ENCODE measurements at places on chromosomes 7 and 10.
A peak's percentile ranks its signal among the peaks of the same experiment; 100 is the strongest.

DNA sequence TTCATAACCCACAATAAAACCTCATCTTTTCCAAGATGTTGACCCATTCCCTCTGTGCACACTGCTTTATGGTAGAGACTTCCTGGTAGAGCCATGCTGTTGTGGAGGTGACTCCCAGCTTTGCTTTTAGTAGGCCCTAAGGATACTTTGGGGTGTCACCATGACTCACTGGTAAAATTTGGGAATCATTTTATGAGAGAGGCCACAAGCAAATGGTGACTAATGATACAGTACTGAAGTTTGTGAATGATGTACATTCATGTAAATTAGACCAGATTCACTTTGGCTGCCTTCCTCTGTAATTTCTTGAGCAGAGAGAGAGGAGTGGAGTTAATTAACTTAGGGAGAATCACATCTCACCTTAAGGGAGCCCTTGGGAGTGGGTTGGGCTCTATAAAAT lies 686.5 kb downstream of the LRMDA start:
- DNase-seq: no peak

GRCh38 chr7:49644396-49645166 lies 128.9 kb upstream of the VWC2 start:
- DNase-seq: no peak

DNA sequence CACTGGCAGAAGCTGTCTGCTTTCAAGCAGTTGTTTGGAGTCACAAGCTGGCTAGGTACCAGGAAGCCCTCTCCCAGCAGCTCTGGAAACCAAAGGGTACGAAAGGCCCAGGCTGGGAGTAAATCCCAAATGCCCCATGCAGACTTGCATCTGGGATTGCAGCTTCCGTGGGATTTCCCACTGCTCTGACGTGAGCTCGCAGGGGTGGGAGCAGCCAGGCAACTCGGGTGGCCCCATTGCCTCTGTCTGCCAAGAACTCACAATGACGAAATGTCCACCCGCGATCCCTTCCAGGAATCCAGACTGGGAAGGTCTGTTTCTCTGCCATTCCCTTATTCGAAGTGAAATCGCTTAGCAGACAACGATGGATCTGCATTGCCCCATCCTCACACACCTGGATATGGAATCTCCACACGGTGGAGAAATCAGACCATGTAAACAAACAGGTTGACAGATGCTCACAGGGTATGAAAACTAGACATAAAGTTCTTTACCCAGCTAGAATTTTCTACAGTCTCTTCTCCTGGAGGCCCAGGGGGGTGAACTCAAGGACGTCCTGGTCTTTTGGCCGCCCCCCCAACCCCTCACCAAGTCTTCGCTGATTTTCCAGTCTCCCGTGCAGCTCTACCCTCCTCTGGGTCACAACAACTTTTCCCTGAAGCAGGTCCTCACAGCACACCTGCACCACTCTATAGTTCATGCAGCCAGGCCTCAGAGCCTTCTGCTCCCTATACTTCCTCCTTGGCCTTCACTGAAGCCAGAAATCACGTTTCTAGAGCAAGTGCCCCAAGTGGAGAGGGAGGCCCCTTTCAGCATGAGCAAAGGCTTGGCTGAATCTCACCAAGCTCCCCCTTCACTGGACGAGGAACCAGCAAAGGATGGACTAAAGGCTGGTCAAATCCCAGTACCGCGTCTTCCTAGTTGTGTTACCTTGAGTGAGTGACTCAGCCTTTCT lies 20.0 kb downstream of the SH3PXD2A start:
- no peak for DNase-seq

DNA sequence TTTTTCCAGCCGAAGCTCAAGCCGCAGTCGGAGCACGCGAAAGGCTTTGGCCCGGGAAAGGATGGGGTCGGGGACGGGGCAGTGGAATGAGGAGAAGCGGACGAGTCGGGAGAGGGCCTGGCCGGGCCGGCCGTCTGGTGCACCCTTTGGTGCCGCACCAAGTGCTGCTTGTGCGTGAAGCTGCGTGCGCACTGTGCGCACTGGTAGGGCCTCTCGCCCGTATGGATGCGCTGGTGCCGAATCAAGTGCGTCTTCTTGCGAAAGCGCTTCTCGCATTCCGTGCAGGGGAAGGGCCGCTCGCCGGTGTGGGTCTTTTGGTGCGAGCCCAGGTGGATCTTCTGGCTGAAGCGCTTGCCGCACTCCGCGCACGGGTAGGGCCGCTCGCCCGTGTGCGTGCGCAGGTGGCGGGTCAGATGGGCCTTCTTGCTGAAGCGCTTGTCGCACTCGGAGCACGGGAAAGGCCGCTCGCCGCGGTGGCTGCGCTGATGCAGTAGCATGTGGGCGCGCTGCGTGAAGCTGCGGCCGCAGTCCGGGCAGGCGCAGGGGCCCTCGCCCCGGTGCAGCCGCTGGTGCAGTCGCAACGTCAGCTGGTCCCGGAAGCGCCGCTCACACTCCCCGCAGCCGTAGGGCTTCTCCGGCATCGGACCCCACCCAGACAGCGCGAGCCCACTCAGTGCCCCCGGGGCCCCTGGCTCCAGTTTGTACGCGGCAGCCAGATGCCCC lies 7.8 kb downstream of the ZNF467 start:
- peak; percentile 61 for DNase-seq

GRCh38 chr10:48604991-48605508 lies at the start of gene ARHGAP22:
ARHGAP22 (minus strand) TSS chr10:48605073; CDS start chr10:48604796, 277 bp downstream.
- peak; percentile 60 for DNase-seq

GRCh38 chr10:97898429-97898828 lies 48.8 kb downstream of the GOLGA7B start:
- no peak for DNase-seq

GRCh38 chr7:17126413-17127268 lies 171.8 kb upstream of the AHR start:
- DNase-seq: no peak

- no peak for DNase-seq
Measured at GRCh38 chr10:78568620-78569019, 500.1 kb upstream of the ZMIZ1 start.

GRCh38 chr10:47020471-47020870 lies 109.2 kb downstream of the PTPN20 start:
- DNase-seq: peak; percentile 24

- DNase-seq: no peak
Measured at GRCh38 chr10:19579761-19580545, 236.3 kb upstream of the PLXDC2 start.

- DNase-seq: peak; percentile 57
Measured at GRCh38 chr7:152336754-152337368, 98.9 kb downstream of the KMT2C start.

DNA sequence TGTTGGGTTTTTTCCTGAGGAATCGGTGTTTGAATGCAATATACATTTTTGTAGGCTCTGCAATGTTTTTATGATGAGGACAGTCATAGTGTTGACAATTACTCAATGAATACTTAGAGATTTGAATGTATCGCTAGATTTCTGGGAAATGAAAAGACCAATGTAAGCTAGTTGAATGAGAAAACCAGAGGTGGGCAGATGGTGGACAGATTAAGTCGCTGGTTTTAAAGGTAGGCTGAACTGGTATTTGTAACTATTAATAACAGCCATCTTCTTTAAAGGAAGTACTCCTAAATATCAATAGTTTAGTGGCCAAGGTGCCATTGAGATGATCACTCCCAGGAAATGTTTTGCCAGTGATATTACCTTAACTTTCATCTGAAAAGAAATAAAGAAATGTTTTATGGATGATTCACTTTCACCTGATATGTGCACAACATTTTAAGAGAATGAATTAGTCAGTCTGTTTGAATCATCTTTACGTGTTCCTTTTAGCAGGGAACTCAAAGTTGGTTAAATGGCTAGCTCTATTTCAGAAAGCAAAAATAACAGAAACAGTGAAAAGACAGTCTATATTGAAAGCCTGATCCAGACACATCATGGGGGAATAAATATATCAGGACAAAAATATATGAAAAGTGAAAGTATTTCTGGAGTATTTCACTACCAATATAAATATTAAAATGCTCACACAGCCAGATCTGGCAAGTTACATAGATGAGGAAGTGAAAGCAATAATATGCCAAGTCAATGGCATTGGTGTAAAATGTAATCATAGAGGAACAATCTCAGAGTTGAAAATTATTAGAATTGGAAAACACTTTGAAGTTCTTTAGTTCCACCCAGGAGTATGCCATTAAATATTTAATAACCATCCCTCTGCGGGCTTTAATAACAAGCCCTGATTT lies 20.7 kb downstream of the MET start:
- DNase-seq: no peak

DNA sequence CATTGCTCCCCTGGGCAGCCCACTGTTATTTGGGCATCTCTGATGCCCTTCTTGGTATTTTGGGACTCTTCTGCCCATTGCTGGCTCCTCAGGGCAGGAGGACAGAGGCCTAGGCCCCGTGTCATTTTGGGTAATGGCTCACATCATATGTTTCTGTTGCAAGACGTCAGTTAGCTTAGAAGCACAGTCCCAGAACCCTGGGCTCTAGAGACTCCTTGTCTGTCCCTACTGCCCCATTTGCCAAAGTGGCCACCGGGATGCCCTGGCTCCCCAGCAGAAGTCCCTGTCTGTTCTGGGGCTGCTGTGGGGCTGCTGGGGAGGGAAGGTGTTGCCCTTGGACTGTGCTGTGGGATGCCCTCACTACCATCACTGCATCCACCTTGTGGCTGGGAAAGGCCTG lies 48.8 kb downstream of the ADCYAP1R1 start:
- DNase-seq: no peak

- peak; percentile 48 for DNase-seq
Measured at GRCh38 chr7:1611708-1612241, 41.9 kb upstream of the PSMG3 start.

DNA sequence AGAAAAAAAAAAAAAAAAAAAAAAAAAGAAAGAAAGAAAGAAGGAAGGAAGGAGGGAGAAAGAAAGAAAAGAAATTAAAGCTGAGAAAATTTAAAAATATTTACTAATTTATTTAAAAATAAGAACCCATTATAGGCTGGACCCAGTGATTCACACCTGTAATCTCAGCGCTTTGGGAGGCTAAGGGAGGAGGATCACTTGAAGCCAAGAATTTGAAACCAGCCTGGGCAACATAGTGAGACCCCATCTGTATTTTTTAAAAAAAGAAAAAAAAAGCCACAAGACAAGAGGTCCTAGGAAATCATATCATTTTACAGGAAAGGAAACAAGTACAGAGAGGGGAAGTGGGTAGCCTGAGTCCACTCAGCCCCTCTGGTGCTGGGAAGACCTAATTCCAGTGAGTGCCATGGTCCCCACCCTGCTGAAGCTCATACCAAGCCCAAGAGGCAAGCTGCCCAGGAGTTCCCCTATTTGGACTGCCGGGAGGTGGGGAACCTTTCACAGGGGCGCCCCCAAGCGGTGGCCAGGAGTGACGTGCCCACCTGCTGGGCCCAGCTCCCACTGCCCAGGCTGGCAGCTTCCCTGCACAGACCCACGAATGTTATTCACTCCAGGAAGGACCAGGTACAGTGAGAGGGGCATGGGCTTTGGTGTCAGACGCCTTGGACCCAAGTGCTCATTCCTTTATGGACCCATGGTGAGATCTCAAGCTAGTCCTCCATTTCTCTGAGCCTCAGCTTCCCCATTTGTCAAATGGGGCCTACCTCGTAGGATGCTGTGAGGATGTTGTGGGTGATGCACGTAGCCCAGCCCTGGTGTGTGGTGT lies 133.6 kb downstream of the ZMIZ1 start:
- DNase-seq: peak; percentile 66

- no peak for DNase-seq
Measured at GRCh38 chr10:31940839-31941653, 12.4 kb upstream of the ARHGAP12 start.

- DNase-seq: no peak
Measured at GRCh38 chr7:76236224-76236623, 34.5 kb downstream of the SRRM3 start.

DNA sequence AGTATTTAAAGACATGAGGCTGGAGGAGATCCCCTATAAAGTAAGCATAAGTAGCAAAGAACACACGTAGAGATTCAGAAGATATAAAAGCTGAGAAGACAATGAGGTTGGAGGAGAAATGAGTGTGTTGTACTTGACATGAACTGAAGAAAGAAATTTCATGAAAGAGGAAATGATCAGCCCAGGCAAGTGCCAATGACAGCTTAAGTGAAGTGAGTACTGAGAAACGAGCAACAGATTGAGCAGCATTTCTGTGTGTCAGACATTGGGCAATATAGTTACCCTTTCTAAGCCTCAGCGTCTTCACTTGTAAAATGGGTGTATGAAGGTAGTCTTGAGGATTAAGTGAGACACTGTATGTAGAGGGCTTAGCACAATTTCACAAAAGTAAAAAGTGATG lies 4.8 kb upstream of the LIPA start:
- no peak for DNase-seq

GRCh38 chr10:6401558-6402348 lies 178.3 kb downstream of the PRKCQ start:
- peak; percentile 87 for DNase-seq

- DNase-seq: peak; percentile 78
Measured at GRCh38 chr10:71835671-71836595, 15.1 kb downstream of the PSAP start.

DNA sequence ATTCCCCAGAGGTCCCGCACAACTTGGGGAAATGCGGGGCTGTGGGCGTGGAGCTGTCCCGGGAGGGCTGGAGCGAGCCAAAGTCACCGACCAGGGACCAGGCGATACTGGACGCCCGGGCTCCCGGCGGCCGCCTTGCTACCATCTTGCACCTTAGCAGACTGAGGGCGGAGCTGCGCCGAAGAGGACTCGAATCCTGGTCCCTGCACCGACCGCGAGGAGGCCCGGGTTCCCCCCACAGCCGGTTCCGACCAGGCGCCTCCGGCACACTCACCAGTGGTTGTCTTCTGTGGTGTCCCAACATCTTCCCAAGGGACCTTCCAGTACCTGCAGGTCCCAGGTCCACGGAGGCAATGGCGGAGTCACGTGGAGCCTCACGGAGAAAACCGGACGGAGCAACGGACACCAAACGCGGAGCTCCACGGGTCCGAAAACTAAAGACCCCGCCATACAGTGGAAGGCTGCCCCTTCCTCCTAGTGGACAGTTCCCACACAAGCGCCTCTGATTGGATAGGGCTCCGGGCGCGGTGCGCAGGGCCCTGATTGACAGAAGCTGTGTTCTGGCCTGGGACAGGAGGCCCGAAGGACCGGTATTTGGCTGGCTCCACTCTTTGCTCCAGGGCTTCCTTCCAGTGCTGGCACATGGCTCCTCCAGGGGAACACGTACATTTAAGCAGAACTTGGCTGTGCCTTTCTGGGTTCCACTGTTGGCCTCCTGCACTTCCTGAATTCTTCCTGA lies 124.6 kb upstream of the ZNF479 start:
- DNase-seq: no peak

DNA sequence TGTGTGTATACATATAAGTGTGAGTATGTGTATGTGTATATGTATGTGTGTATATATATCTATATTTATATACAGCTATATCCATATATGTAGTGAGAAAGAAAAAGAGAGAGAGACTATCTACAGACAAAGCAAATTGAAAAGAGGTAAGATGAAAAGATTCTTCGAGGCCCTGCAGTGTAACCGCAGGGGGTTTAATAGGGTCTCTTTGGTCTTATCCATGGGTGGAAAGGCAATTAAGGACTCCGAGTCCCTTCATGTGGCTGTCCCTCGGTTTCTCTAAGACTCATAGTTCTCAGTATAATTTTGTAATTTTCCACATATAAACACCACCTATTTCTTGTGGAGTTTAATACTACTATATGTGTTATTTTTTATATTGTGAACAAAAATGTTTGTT lies 50.6 kb upstream of the JAZF1 start:
- DNase-seq: no peak

Measured in D341Med (cell line).